ENCODE measurements at places on chromosomes 7 and 10.

DNA sequence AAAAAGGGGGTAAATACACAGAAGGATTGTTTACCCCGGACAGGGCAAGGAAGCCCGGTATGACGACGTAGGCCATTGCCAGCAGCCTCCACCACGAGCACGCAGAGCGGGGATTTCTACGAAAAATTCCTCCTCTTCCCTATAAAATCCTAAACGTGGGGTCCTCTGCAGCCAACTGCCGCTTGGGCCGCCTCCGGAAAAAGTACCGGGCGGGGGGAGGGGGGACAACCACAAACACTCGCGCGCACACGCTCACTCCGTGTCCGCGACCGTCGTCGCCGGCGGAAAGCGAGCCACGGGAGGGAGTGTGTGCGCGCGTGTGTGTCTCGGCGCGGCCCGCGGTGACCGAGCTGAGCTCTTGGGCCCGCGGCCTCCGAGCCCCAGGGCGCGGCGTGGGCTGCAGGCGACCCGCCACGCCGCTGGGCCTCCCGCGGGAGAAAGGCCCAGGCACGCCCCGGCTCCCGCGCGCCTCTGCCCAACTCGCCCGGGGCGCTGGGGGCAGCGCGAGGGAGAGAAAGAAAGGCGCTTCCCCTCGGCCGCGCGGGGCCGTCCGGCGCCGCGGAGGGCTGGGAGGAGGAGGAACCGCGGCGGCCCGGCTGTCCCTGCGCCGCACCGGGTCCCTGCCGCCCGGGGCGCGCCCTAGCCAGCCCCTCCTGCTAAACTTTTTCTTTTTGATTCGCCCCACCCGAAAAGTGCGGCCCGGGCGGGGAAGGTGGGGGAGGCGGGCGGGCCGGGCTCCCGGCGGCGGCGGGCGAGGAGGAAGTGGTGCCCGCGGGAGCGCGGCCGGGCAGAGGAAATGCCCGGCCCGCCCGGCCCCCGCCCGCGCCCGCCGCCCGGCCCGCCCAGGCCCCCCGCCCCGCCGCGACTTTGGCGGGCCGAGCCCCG lies 1.5 kb downstream of the CTBP2 start:
- DNase-seq, result no peak

GRCh38 chr10:79038841-79039201 lies 29.9 kb upstream of the ZMIZ1 start:
- no peak for DNase-seq

DNA sequence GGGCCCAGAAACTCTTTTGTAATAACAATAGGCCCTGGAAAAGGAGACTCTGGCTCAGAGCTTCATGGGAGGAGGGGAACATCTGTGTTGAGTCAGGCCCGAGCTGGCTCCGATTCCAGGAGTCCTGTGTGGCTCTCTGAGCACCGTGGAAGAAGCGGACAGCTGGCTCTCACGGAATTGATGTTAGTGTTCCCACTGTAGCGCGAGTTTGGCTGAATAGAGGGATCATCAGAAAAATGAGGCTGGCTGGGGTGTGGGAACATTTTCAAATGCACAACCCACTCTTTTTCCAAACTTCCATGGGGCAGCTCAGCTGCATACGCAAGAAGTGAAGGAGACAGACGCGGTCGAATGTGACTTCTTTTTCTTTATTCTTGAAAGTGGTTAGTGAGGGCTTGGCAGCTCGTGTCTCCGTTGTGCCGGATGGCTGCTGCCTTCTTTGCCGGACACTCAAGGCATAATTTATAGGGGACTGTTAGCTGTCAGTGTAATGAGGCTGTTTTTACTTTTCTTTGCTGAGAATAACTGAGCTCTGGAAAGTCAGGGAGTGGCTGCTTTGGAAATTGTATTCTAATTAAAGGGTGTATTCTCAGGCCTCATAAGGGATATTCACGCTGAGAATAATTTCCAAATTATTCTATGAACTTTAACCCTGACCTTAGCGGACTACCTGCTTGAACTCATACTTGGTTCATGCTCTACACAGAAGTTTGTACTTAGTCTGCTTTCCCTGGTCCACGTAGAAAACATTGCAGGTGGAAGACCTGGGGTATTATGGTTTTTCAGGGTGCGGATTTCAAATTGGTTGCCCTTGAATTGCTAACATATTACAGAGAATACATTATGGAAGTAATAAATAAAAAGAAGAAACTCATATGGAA lies 23.1 kb downstream of the MDFIC start:
- DNase-seq, result no peak

DNA sequence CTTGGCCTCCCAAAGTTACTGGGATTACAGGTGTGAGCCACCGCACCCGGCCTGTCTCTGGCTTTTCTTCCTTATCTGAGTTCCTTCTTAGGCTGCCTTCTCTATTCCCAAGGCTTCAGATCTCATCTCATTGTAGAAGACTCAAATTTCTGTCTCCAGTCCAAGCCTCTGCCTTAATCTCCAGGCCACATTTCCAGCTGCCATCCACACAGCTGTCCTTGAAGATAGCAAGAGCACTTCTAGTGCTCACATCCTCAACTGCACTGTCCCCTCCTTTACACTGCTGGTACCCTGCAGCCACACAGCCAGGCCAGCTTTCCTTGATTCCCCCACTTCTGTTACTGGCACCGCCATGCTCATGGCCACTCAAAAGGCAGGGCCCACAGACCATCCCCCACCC lies 35.6 kb downstream of the POLL start:
- DNase-seq, result no peak

DNA sequence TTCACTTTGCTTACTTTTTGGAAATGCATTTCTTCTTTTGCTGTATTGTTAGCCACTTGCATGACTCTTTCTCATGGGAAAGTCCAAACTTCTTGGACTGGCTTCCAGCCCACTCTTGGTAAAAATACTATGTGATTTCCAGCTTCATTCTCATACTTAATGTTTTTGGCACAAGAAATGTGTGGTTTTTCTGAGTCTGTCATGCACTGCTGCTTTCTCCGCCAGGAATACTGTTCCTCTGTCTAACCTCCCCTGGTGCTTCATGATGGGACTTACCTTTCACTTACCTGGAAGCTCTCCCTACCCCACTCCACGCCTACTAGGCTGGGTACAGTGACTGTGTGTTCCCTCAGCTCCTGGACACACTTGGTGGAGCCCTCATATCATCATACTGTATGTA lies 18.7 kb downstream of the MGAM2 start:
- DNase-seq, result no peak

All from stimulated activated CD4-positive, alpha-beta T cell treated with anti-CD3 and anti-CD28 coated beads, Interleukin-1b, Interleukin-23, amount 100 ng/mL, for 4 hours (primary cell).